ENCODE measurements at places on chromosomes 7 and 10.

DNA sequence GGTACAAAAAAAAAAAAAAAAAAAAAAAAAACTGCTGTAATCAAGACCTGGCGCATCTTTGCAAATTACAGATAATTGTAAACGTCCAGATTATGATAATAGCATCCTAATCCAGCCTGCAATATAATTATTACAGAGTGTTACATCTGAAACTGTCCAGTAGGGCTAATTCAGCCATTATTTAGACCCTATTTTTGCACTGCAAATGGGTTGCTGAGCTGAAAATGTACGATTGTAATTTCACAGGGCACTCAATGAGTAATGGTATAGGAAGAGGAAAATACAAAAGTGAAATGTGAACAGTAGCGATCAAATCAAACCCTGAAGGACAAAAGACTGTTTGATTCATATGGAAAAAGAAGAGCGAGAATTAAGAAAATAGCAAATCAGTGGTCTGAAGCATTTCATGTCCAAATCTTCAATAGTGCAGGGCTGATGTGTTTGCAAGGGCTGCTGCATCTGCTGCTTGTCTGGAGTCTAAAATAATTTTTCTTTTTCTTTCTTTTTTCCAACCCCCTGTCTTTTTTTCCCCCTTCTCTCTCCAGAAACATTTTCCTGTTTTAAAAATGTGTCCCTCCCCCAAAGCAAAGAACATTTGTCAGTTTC lies 8.9 kb downstream of the DLX6 start:
- peaks cover 99% of the 10 kb centered on the region for H3K27me3 ChIP-seq
- no peaks in the 10 kb centered on the region for H3K36me3 ChIP-seq
- H3K27ac ChIP-seq, result no peak overlapping the region

DNA sequence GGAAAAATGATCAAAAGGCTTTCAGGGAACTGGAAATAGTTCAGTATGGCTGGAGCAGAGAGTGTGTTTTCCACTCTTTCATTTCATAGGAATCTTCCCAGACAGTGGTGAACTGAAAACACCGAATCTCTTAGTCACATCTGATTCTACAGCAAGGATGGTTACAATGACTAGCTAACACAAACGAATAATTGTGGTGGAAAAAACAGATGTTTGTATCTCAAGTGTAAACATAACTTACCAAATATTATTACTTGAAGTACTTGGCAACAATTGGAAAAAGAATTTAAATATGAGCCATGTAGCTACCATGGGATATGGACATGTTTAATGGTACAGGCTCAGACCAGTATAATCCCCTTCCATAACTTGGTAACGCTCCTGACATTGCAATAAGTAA lies 21.1 kb upstream of the BPGM start:
- peaks cover 69% of the 10 kb centered on the region for H3K27me3 ChIP-seq
- H3K36me3 ChIP-seq, result no peaks in the 10 kb centered on the region
- H3K4me1 ChIP-seq, result no peaks in the 10 kb centered on the region
- no peak overlapping the region for H3K4me3 ChIP-seq

- no peak overlapping the region for H3K4me3 ChIP-seq
- no peak for DNase-seq
- H3K27ac ChIP-seq, result no peak overlapping the region
- H3K4me1 ChIP-seq, result no peaks in the 10 kb centered on the region
Measured at GRCh38 chr7:141478845-141479244, 72.4 kb upstream of the AGK start.

DNA sequence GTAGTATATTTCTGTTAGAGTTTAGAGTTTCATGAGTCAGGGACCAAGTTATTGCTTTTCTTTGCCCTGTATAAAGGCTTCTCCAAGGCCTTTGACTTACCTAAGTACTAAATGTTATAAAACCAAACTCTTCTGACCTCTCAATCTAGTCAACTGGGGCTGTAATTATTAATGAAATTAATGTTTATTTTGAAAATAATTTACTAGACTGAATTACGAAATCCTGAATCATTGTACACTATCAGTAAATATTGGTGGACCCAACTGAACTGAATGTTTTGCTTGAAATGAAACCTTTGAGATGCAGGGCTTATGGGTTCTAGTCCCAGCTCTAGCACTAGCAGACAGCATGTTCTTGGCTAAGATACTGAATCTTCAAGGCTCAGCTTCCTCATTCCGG lies 1.7 kb upstream of the CYP2C9 start:
- no peaks in the 10 kb centered on the region for H3K4me1 ChIP-seq
- H3K4me3 ChIP-seq, result no peak overlapping the region
- no peaks in the 10 kb centered on the region for H3K27me3 ChIP-seq
- no peaks in the 10 kb centered on the region for H3K36me3 ChIP-seq
- DNase-seq, result no peak
- no peak overlapping the region for H3K27ac ChIP-seq

- peaks cover 5% of the 10 kb centered on the region for H3K36me3 ChIP-seq
- H3K27ac ChIP-seq, result no peak overlapping the region
- no peaks in the 10 kb centered on the region for H3K27me3 ChIP-seq
- DNase-seq, result no peak
- no peak overlapping the region for H3K4me3 ChIP-seq
- peaks cover 7% of the 10 kb centered on the region for H3K4me1 ChIP-seq
Measured at GRCh38 chr7:129550693-129551360, 48.5 kb downstream of the SMKR1 start.

GRCh38 chr10:3034616-3035015 lies 32.7 kb upstream of the PFKP start:
- H3K4me1 ChIP-seq, result no peaks in the 10 kb centered on the region
- H3K27me3 ChIP-seq, result peaks cover 69% of the 10 kb centered on the region
- no peaks in the 10 kb centered on the region for H3K36me3 ChIP-seq
- H3K27ac ChIP-seq, result no peak overlapping the region
- no peak for DNase-seq

DNA sequence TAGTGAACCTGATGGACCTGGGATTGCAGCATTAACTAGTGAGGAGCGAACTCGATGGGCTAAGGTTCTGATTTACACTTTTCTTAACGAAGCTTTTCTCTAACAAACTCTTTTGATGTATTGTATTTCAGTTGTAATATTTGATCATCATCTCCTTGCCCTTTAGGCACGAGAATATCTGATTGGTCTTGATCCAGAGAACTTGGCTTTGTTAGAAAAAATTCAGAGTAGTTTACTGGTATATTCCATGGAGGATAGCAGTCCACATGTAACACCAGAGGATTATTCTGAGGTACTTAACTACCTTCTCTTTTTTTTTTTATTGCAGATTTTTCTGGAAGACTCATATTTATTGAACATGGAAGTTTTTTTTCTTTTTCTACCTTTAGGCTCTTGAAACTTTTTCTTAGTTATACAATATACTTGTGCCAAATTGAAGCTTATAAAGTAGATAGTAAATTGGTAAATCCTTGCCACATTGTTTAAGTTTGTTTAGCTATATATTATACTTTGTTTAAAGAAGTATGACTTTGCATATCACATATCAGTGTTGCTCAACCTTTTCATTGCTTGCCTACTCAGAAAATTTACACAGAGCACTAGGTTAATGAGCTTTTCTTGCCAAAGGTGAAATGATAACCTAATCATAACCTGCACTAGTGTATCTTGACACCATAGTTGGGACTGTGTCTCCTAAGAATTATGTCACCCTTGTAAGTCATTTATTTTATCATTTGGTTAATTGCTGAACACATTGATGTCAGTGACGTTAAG lies 30.4 kb downstream of the CROT start:
- no peak overlapping the region for H3K27ac ChIP-seq
- no peak for DNase-seq
- H3K27me3 ChIP-seq, result no peaks in the 10 kb centered on the region
- no peak overlapping the region for H3K4me3 ChIP-seq
- peaks cover 10% of the 10 kb centered on the region for H3K36me3 ChIP-seq
- no peaks in the 10 kb centered on the region for H3K4me1 ChIP-seq

GRCh38 chr10:127354255-127354654 lies 157.9 kb upstream of the INSYN2A start:
- H3K27me3 ChIP-seq, result peaks cover 11% of the 10 kb centered on the region
- DNase-seq, result no peak
- H3K4me1 ChIP-seq, result no peaks in the 10 kb centered on the region

DNA sequence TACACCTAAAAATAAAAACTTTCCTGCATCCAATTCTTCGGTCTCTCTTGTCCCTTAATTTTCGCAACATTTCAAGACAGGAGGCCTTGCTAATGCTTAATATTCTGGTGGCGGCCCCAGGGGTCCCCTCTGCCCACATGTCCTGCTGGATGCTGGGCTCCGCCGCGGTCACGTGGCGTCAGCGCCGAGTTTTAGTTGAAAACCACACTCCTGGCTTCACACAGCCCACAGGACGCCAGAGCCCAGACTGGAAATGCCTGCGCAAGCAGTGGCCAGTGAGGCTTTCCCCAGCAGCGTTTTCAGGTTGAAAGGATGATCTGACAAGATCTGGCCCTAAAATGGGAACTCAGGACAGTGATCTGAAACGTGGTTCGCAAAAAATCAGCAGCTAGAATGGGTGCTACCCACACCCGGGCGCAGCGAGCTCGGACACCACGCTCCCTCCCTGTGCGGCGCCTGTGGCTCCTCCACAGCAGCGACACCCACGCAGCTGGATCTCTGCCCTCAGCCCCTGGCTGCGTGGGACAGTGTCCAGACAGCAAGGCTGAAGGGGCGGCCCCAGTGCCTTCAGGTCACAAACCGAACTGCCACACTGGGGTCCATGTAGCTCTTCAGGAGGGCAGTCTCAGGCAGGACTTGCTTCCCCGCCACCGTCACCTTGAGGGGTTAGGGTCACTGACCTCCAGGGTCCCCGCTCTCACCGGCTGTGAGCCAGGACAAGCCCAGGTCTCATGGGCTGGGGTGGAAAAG lies 11.6 kb upstream of the CYREN start:
- no peaks in the 10 kb centered on the region for H3K27me3 ChIP-seq
- H3K4me1 ChIP-seq, result no peaks in the 10 kb centered on the region
- no peak for DNase-seq

DNA sequence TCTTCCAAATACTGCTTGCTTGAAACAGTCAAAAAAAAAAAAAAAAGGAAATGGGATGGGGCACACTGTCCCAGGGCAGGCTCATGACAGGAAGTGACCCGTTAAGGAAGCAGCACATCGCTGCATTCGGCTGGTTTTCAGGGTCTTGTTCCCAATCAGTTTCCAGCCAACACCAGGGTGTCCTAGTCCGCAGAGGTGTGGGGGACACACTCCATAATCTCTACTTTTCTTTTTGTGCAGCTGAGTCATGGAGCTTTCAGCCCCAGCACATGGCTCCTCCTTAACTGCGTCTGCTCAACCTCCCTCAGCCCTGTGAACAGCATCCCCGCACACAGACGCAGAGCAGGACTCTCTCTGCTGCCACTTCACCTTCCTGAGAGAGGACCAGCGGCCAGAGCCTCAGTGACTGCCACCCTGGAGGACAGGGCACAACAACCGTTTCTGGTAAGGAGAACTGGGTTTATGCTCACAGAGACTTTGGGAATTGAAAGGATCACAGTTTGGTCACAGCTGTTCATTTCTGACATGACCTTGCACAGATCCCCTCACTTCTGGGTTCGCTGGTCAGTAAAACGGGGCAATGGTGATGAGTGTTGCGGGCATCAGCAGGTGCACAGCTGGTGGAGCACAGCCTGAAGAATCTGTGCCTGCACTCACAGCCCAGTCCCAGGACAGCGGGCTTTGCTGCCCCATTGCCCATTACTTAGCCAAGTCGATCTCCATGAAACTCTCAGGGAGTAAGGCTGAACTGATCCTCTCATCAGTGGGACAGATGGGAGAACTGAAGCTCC lies at the start of gene GIMAP5:
TSS of gene GIMAP5 (plus strand) at position 154 of the 791 bp plus-strand sequence. CDS start 3,467 bp downstream, outside the sequence.
- H3K27me3 ChIP-seq, result no peaks in the 10 kb centered on the region
- H3K4me3 ChIP-seq, result peak within 1 kb of the TSS; percentile 82
- peaks cover 79% of the 10 kb centered on the region for H3K4me1 ChIP-seq
- no peak for DNase-seq
- peaks cover 47% of the 10 kb centered on the region for H3K36me3 ChIP-seq

- no peak for DNase-seq
- no peaks in the 10 kb centered on the region for H3K4me1 ChIP-seq
- H3K27ac ChIP-seq, result no peak overlapping the region
- H3K27me3 ChIP-seq, result peaks cover 20% of the 10 kb centered on the region
Measured at GRCh38 chr7:93060865-93061264, 56.9 kb downstream of the SAMD9 start.

DNA sequence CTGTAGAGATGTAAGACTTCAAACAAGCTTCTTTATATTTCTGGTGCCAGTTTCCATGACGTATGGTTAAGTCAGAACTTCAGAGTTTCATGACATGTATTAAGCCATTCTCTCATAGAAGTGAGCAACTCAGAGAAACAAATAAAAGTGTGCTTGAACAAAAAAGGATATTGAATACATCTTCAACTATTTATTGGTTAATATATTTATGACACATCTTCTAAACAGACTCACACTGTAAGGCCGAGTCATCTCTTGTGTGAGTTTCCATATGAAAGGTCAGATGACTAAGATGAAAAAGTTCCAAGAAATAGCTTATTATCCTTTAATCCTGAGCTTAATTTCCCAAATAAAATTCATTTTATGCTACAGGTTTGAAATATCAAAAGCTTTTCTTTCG lies 105.5 kb upstream of the CSTF2T start:
- no peak overlapping the region for H3K27ac ChIP-seq
- no peaks in the 10 kb centered on the region for H3K4me1 ChIP-seq
- H3K4me3 ChIP-seq, result no peak overlapping the region
- no peaks in the 10 kb centered on the region for H3K36me3 ChIP-seq
- H3K27me3 ChIP-seq, result no peaks in the 10 kb centered on the region
- no peak for DNase-seq

- H3K27ac ChIP-seq, result no peak overlapping the region
- no peaks in the 10 kb centered on the region for H3K27me3 ChIP-seq
- no peak for DNase-seq
- H3K36me3 ChIP-seq, result peaks cover 21% of the 10 kb centered on the region
- H3K4me3 ChIP-seq, result no peak overlapping the region
- no peaks in the 10 kb centered on the region for H3K4me1 ChIP-seq
Measured at GRCh38 chr10:21760332-21760731, 226.3 kb downstream of the MLLT10 start.

DNA sequence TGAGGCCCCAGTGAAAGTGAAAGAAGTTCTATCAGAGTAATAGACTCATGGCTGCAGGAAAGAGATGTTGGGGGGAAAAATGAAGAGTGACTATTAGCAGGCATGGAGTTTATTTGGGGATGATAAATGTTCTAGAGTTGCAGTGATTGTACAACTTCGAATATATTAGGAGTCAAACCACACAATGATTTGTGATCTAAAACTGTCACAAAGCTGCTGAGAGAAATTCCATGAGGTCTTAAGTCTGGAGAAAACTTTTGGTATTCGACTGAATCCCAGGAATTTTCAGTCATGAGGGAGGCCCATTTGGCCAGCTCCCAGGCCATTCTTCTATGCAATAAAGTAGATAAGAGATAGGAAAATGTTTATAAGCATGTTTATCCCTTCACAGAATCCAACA lies 55.9 kb upstream of the UNC5B start:
- no peaks in the 10 kb centered on the region for H3K4me1 ChIP-seq
- no peak overlapping the region for H3K27ac ChIP-seq
- H3K27me3 ChIP-seq, result no peaks in the 10 kb centered on the region
- H3K4me3 ChIP-seq, result no peak overlapping the region
- no peak for DNase-seq
- no peaks in the 10 kb centered on the region for H3K36me3 ChIP-seq

DNA sequence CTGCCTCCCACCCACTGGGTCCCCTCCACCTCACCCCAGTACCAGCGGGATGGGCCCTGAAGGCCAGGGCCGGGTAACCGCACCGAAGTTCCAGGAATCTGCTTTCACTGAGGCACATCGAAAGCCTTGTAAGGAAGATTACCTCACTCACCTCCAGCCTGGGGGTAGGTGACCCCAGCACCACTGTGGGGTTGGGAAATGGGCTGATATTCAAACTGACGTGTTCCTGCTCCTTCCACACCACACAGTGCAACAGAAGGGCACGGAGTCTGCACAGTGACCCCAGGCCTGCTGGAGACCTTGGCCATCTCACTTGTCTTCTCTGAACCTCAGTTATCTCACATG lies 29.8 kb downstream of the NPS start:
- no peaks in the 10 kb centered on the region for H3K36me3 ChIP-seq
- DNase-seq, result no peak
- H3K27ac ChIP-seq, result no peak overlapping the region
- H3K4me3 ChIP-seq, result no peak overlapping the region
- no peaks in the 10 kb centered on the region for H3K27me3 ChIP-seq
- H3K4me1 ChIP-seq, result no peaks in the 10 kb centered on the region
